Kidney capillary endothelial cell (primary cell): ENCODE measurements at places on chromosomes 7 and 10.

- no peak for DNase-seq
Observed at GRCh38 chr10:65808687-65809333, 1117.0 kb upstream of the LRRTM3 start.

DNA sequence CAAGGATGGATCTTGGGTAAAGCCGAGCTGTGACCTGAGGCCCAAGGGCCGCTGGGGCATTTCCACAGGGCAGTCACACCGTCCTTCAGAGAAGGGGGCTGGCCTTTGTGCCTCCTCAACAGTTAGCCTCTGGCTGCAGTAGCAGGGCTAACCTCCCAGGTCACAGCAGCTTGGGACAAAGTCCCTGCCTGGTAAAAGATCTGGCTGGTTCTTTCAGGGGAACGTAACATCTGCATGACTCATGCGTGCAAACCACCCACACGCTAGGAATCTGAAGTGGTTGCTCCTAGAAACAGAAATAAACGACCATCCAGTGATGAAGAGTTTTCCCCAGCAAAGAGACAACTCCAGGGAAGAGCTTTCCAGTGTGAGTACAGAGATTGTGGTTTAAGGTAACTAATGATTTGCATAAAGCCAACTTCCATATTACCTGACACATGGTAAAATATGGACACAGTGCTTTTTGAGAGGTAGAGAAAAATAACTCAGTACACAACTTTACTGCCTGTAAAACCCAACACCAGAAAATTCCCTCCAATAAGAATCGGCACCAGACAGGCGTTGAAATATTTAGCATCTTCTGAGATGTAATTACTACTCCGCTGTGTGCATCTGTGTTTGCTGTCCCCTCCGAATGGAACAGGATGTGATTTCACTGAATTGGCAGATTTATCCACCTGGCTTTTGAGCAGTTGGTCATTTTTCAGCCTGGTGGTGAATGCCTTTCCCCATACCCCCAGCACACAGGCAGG lies 84.9 kb upstream of the ADRB1 start:
- DNase-seq: no peak

DNA sequence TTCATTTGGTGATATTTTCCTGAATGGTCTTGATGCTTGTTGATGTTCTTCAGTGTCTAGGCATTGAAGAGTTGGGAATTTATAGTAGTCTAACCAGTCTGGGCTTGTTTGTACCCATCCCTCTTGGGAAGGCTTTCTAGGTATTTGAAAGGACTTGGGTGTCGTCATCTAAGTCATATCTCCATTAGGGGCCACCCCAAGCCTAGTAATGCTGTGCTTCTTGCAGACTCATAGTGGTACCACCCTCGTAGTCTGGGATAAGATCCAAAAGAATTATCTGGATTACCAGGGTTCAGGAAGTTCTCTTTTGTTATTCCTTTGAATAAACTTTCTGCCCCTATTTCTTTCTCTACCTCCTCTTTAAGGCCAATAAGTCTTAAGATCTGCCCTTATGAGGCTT lies 319.4 kb upstream of the MYO3A start:
- DNase-seq: no peak

GRCh38 chr7:151663382-151664100 lies 143.8 kb upstream of the RHEB start:
- DNase-seq: no peak
